ENCODE measurements at places on chromosomes 16 and 17.
A peak's percentile ranks its signal among the peaks of the same experiment; 100 is the strongest.

GRCh38 chr17:29420128-29420527, 30.0 kb downstream of the TAOK1 start:
- DNase-seq = no peak

- no peak for DNase-seq
These were observed 5.7 kb downstream of the ENGASE start for GRCh38 chr17:79080349-79080748.

GRCh38 chr16:69273009-69273408, 38.1 kb upstream of the VPS4A start:
- DNase-seq = no peak

- DNase-seq = no peak
These were observed 5.6 kb upstream of the SPATA20 start for GRCh38 chr17:50541402-50541715.

- DNase-seq = no peak
These were observed 176.6 kb downstream of the RAB11FIP4 start for GRCh38 chr17:31568121-31568520.

GRCh38 chr16:69338557-69339288, 641 bp downstream of the COG8 start:
- no peak for DNase-seq

DNA sequence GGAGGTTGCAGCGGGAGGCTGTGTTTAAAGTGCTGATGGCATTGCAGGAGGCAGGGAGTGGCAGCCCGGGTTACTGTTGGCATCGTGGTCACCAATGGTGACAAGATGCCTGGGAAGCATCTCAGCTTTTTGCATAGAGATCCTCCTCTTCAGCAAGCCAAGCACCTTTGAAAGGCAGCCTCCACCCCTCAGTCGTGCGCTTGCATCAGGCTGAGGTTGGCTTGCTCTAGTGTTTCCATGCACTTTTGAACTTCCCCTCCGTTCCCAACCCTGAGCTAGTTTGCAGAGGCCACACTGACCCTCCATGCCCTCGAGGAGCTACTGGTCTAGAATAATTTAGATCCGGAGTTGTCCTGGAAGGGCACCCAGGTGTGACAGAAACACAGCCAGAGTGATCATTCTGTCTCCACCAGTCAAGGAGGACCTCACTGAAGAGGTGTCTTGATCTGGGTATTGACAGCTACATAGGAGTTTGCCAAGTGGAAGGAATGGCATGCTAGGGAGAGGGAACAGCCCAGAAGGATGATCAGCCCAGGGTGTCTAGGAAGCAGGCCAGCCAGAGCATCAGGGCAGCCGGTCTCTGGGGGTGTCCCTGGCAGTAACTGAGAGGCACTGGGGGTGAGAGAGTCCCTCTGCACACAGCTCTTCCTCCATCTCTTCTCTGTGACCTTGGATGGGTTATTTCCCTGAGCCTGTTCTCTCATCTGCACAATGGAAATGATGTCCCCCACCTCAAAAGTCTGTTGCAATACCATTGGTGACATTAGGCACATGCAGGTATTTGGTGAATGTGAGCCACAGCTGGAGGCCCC, 7.7 kb downstream of the BEAN1 start:
- peak; percentile 56 for DNase-seq

- DNase-seq = no peak
These were observed 45.9 kb downstream of the BRIP1 start for GRCh38 chr17:61817452-61817851.

DNA sequence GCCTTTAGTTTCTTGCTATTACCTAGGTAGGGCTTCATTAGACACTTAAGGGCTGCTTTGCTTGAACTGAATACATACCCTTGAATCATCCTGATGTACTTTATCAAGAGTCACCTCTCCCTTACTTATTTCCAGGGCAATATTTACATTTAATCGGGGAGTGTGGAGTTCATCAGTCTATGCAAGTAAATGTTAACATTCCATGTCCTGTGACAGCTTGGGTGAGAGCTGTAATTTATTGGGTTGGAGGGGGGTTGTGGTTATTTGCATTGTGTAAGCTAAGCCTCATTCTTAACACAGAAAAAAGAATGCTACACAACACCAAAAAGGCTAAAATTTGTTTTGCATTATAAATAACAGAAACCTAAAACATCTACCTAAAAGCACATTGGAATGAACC, 16.7 kb downstream of the KCNJ16 start:
- DNase-seq = no peak

GRCh38 chr17:72386619-72387237, 265.9 kb downstream of the SOX9 start:
- no peak for DNase-seq

- DNase-seq = no peak
These were observed 273.0 kb upstream of the IRX5 start for GRCh38 chr16:54657709-54658102.

- DNase-seq = no peak
These were observed 14.4 kb downstream of the CHCT1 start for GRCh38 chr17:60436676-60437075.

DNA sequence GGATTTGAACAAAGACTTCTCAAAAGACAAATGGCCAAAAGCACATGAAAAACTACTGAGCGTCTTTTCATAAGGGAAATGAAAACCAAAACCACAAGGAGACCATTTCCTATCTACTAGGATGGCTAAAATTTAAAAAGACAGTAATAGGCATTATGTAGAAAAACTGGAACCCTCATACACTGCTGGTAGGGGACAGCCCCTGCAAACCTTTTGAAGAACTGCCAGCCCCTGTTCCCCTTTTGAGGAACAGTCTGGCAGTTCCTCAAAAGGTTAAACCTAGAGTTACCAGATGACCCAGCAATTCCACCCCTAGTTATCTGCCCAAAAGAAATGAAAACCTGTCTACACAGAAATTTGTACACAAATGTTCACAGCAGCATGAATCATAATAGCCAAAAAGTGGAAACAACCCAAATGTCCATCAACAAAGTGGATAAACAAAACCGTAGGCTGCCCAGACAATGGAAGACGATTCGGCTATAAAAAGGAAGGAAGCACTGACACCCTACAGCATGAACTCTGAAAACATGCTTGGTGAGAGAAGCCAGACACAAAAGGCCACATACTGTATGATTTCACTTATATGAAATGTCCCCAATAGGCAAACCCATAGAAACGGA, 22.9 kb downstream of the CDIP1 start:
- DNase-seq = no peak

GRCh38 chr17:13931800-13932460, 137.4 kb upstream of the COX10 start:
- DNase-seq = no peak

- DNase-seq = no peak
These were observed 4.5 kb upstream of the EFNB3 start for GRCh38 chr17:7700510-7700909.

GRCh38 chr16:86085161-86085611, 186.2 kb downstream of the IRF8 start:
- no peak for DNase-seq

DNA sequence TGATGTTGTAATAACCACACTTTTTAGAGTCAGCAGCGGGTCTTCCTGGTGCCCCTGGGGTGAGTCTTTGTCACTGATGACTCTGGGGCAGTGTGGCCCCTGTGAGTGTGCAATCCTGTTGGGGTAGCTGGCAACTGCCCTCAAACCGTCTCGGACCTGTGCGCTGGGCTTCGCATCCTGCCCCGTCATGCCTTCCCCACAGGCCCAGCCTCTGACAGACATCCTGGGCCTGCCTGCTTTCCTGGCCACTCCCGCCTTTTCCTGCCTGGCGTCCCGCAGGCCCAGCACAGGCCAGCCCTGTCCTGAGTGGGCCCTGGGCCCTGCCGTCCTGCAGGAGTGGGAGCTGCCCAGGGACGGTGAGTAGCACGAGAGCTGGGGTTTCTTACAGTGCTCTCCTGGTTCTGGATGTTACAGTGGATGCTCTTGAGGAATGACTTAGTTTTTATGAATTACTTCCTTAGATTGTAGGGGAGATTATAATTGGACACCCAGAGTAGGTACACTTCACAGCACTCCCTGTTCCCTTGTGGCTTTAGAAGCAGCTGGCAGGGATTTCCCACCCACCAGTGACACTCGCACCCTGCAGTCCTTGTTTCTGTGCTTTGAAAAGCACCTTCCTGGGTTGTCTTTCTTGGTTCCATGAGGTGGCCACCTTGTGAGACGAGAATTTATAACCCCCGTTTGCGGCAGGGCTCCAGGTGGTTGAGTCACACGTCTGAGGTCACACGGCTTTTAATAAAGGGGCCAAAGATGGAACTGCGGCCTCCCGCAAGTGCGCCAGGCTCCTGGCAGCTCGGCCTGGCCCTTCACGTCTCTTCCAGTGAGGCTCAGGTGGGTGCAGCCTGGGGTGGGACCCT, 50.0 kb upstream of the CAPN15 start:
- no peak for DNase-seq

DNA sequence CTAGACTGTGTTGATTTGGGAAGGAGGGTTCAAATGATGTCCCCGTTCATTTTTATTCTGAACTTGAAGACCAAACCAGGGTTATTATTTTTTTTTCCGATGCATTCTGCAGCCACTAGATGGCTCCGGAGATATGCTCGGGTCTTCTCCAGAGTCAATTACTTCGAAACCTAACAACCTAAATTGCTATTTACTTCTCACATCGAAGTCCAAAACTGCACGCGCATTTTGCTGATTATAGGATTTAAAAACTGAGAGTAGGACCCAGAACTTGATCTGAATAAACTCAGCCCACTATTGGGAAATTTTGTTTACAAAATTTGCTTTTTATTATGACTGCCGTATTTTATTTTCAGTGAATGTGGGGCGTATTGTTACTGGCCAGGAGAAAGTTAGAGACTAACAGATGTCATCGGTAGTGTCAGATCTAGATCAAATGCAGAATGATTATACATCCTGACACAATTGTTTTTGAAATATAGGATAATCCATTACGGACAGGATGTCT, 263.8 kb downstream of the HS3ST3A1 start:
- no peak for DNase-seq

DNA sequence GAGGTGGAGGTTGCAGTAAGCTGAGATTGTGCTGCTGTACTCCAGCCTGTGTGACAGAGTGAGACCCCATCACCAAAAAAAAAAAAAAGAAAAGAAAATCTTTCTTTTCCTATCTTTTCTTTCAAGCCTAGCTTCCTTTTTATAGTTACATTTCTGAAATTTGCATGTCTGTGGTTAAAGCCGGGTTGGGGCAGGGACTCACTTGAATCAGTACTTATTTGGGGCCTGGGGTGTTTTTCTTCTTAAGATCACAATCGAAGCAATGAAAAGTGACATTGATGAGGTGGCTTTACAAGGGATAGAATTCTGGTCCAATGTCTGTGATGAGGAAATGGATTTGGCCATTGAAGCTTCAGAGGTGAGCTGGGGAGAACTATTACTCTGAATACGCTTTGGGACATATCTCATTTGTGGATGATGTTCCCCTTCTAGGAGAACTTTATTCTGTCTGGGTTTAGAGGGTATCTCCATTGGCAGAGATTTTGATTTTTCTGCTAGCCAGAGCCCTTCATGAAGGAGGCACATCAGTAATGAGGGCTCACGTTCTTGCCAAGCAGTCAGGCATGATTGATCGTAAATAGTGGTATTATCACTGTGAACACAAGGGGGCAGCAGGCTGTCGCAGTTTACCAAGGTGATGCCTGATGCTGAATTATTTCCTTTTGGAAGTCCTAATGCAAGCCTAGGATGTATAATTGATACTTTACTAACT, 14.3 kb downstream of the KPNB1 start:
- DNase-seq = no peak

- DNase-seq = no peak
These were observed 4.6 kb downstream of the SLC25A10 start for GRCh38 chr17:81716674-81716996.
